Activated CD4-positive, CD25-positive, alpha-beta regulatory T cell treated with anti-CD3 and anti-CD28 coated beads, Interleukin-2, amount 50 U/mL, for 24 hours (primary cell): ENCODE measurements at places on chromosomes 6 and 20.

DNA sequence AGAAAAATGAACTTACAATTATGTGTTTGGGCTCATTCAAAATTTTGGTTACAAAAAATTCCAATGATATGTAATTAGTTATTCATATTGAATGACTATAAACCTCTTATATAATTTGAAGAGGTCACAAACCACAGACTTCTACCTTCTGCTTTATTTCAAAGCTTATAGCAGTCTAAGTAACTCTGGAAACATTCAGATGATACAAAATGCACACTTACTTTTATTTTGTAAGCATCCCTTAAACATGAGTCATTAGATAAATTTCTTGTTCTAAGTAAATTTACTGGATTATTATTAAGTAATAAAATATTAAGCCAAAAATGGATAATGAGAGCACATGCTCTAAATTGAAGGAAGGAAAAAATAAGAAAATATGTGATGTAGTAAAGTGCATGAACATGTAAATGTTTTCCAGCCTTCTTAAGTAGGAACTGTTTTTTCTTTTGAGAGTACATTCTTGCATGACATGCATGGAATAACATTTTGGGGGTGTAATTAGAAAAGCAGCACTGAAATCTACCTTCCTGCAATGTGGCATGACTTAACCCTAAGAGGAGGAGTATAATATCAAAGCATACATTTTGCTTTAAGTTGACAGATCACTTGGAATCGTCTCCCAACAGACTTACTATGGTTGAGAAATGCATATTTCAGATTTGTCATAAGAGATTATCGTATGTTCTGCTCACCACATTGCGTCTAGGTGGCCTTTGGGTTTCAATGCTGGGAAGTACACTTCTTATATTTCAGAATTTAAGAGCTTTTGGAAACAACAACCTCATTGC is 372.7 kb upstream of the HSF2 start:
- ATAC-seq, result no peak

DNA sequence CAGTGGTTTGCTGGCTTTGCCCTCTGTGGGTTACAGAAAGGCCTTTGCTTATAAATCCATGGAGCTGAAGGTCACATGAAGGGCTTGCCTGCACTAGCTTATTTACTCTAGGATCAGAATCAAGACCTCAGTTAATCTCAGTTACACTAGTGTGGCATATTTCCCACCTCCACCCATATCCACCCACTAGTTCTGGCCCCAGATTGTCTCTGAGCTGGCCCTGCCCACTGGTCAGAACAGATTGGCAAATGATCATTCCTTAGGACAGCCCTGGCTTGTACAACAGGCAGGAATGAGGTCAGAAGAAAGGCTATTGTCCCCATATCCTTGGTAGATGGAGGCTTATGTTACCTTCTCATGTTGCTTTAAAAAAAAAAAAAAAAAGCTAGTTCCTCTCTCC is 33.3 kb upstream of the SASH1 start:
- no peak for ATAC-seq

DNA sequence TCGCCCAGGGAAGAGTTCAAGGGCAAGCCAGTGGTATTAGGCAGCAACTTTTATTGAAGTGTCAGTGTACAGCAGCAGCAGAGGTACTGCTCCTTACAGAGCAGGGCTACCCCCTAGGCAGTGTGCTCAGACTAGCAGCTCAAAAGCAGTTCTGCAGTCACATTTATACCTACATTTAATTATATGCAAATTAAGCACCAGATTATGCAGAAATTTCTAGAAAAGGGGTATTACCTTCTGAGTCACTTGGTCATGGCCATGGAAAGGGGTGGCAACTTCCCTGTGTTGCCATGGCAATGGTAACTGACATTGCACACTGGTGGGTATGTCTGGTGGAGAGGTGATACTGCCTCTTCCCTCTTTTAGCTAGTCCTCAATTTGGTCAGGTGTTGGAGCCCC is 2.1 kb upstream of the ZKSCAN4 start:
- peak; percentile 30 for ATAC-seq

GRCh38 chr20:7458459-7458858 is 481.8 kb downstream of the HAO1 start:
- ATAC-seq, result no peak

GRCh38 chr20:46237227-46237626 is 71.1 kb downstream of the CDH22 start:
- no peak for ATAC-seq

GRCh38 chr20:61099806-61100205 is 152.3 kb upstream of the CDH4 start:
- no peak for ATAC-seq

DNA sequence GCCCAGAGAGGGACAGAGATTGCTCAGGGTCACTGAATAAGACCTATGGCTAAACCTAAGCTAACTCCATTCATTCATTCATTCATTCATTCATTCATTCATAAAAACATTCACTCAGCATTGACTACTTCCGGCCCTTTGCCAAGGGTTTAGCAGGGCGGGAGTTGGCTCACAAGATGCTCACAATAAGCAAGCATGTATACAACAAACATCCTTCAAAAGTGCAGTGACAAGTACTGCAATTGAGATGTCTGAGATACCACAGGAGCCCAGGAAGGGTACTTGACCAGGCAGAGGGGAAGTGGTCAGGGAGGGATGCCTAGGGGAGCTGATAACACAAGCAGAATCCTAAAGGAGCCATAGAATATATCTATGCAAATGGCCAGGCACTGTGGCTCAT is 18.2 kb upstream of the KIAA1755 start:
- ATAC-seq, result no peak

GRCh38 chr20:2102585-2103460 is 1.2 kb downstream of the STK35 start:
- peak; percentile 64 for ATAC-seq

GRCh38 chr6:139290787-139291311 is 949 bp downstream of the TXLNB start:
- peak; percentile 69 for ATAC-seq

- ATAC-seq, result peak; percentile 44
Observed at GRCh38 chr20:7980332-7981046, 39.1 kb downstream of the TMX4 start.

DNA sequence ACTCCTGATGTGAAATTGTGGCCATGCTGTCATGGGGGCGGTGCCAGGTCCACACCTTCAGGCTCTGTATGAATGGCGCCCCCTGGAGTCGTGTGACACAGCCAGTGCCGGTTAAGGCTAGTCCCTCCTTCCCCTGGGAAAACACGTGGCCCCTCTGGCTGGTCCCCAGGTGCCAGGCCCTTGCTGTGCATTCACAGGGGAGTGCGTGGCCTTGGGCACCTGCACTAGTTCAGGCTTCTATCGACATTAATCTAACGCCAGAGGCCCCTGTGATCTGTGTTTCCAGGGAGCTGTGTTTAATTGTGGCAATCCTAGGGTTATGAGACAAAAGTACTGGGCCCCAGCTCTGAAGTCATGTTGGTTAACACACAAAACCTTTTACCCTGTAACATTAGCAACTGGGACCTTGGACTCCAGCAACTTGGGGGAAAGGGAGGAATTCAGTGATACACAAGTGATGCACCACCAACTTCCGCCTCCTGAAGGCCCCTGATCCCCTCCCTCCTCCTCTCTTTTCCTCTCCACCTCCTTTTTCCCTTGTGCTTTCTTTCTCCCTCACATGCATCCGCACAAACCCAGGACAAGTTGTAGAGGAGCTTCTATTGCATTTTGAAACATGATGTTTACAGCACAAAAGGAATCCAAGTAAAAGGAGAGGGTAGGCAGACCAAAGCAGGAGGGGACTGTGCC is 74.0 kb downstream of the SSR1 start:
- ATAC-seq, result peak; percentile 70

GRCh38 chr6:34154668-34155447 is 9.0 kb upstream of the GRM4 start:
- ATAC-seq, result peak; percentile 72

- ATAC-seq, result no peak
Observed at GRCh38 chr20:26163890-26164289, 467.2 kb upstream of the ZNF337 start.

GRCh38 chr6:130223508-130223907 is 757 bp upstream of the SAMD3 start:
- ATAC-seq, result peak; percentile 98

GRCh38 chr20:15603978-15604805 is 969.1 kb downstream of the KIF16B start:
- no peak for ATAC-seq

DNA sequence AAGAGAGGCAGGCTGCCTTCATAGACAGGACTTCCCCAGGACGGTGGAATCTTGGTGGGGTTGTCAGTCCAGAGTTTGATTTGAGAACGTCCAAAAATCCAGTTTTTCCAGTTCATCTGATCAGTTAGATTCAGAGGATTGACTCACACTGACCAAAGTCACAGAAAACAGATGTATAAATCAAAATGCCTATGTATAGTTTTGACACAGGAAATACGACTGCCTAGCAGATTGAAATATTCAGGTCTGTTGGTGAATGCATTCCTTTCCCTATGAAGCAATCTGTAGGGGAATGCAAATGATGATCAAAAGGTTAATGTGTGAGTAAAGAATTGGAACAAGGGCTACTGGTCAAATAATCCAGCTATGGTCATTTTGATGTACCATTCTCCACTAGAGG is 29.7 kb upstream of the GFOD1 start:
- ATAC-seq, result no peak

GRCh38 chr6:45226081-45226480 is 102.0 kb upstream of the RUNX2 start:
- no peak for ATAC-seq

GRCh38 chr20:43528258-43528875 is 20.9 kb downstream of the L3MBTL1 start:
- no peak for ATAC-seq

DNA sequence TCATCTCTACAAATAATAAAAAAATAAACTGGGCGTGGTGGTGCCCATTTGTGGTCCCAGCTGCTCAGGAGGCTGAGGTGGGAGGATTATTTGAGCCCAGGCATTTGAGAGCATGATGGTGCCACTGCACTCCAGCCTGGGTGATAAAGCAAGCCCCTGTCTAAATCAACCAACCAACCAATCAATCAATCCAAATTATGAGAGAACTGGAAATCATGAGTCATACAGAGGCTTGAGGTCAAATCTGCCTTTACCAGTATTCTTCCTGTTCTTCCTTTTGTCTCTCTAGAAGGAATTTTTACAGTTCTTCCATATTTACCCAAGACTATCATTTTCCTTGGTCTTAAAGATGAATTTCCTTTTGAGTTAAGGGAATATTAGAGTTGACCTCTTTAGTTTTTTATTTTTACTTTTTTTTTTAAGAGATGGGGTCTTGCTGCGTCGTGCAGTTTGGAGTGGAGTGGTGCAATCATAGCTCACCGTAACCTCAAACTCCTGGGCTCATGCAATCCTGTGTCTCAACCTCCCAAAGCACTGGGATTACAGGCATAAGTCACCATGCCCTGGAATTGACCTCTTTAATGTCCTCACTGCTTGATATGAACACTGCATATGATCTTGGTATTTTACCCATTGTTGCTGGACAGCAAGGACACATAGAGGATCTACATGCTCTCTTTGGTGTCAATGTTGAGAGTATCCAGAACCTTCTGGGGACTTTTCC is 44.1 kb upstream of the TXNDC5 start:
- no peak for ATAC-seq

GRCh38 chr6:152318278-152318677 is 318.9 kb downstream of the SYNE1 start:
- no peak for ATAC-seq

GRCh38 chr6:47977314-47977713 is 133.7 kb downstream of the PTCHD4 start:
- no peak for ATAC-seq

DNA sequence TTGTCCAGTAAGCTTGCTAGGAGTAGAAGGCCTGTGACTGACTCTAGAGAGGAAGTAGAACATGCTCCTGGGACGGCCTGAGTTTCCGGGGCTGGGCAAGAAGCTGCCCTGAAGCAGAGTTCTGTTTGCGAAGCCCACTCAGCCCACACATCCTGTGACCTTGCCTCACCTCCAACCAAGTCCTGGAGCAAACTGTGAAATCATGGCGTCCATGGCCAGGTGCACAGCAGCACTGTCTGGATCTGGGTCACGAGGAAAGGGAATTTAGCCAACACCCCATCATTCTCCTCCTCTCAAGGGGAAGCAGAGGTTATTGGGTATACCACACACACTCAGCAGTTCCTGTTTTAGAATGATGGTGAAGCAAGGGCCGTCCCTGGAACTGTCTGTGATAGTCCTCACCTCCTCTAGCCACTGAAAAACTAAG is 87.5 kb downstream of the CRYBG1 start:
- peak; percentile 28 for ATAC-seq

- ATAC-seq, result no peak
Observed at GRCh38 chr20:58973866-58974265, 7.2 kb upstream of the NELFCD start.

- ATAC-seq, result no peak
Observed at GRCh38 chr20:23043376-23043775, 6.1 kb downstream of the THBD start.

GRCh38 chr6:107495971-107496370 is 6.1 kb downstream of the SOBP start:
- no peak for ATAC-seq

- no peak for ATAC-seq
Observed at GRCh38 chr6:139378882-139379341, 4.5 kb upstream of the CITED2 start.

- ATAC-seq, result no peak
Observed at GRCh38 chr6:3272911-3273547, 14.3 kb downstream of the PSMG4 start.

DNA sequence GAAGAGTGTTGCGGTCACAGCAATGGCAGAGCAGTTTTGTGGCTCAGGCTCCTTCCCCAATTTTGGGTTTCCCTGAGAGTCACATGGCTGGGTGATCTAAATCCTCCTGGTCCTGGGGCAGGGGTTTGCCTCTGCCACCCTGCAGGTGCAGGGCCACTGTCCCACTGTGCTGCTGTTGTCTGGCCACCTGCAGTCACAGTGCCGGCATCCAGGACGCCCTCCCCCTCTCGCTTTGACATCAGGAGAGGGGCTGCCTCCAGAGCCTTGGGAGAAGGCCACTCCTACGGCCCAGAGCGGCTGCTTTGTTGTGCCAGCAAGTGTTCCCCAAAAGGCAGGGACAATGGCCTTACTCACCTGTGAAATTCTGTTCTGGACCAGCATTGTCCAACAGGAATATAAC is 449.0 kb downstream of the QKI start:
- no peak for ATAC-seq

- ATAC-seq, result peak; percentile 44
Observed at GRCh38 chr6:125314009-125314581, 12.3 kb upstream of the HDDC2 start.
